ENCODE measurements at places on chromosomes 6 and 20.
A peak's percentile ranks its signal among the peaks of the same experiment; 100 is the strongest.

DNA sequence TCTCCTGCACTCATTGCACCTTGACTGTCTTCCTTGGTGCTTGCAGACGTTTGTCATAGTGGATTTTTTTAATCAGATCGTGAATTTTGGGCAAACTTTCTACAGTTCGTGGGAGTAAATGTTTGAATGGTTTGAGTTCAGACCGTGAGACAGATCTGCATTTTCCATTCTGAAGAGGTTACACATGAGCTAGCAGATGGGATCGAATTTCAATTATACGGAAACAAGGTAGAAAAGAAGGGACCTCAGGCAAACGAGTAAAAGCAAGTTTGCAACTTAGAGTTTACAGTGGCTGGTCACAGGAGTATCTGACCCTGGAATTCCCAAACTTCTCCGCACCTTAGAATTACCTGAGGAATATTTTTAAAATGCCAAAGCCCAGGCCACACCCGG lies 17.2 kb upstream of the NCR2 start:
- no peak for DNase-seq

- no peak for DNase-seq
Measured at GRCh38 chr20:8385247-8385646, 253.2 kb downstream of the PLCB1 start.

DNA sequence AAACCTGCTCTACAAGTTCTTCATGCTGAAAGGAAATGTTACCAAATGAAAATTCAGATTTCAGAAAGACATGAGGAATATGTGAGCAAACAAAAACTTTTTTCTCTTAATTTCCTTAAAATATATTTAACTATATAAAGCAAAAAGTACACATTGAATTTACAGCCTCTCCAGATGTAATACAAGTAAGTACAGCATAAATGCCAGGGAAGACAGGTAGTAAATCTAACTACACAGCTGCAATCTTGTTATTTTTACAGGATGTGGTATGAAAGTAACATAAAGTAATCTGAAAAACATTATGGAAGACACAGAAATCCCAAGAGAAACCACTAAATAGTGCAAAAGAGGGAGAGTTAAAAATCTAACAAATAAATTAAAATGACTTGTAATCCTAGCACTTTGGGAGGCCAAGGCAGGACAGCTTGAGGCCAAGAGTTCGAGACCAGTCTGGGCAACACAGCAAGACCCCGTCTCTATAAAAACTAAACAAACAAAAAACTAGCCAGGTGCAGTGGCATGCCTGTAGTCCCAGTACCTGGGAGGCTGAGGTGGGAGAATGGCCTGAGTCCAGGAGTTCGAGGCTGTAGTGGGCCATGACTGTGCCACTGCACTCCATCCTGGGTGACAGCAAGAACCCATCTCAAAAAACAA lies 50.7 kb downstream of the FAM8A1 start:
- DNase-seq, result no peak

DNA sequence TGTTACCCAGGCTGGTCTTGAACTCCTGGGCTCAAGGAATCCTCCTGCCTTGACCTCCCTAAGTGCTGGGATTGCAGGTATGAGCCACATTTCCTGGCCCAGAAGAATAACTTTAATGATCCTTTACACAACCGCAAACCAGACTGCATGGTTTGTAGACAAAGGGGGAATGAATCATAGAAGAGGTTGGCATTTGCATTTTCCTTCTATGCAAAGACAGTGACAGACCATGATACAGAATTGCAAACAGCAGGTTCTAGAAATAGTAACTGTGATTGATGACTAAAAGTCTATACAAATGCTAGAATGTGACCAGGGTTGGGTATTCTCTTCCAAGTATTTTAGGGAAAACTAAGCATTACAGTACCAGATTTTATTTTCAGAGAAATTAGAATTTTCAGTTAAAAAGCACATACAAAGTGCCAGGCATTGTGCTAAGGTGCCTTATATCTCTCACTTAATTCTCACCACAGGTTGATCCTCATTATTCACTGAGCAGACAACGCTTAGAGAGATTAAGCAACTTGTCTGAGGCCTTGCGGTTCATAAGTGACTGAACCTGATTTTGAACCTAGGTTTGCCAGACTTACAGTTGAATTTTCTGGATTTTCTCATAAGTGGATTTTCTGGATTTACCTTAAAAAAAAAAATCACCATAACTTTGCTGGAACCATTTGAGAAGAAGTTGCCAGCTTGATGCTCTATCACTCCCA lies 146.6 kb downstream of the ZFAND3 start:
- no peak for DNase-seq

GRCh38 chr6:3708540-3708939 lies 43.0 kb downstream of the PXDC1 start:
- DNase-seq, result no peak

DNA sequence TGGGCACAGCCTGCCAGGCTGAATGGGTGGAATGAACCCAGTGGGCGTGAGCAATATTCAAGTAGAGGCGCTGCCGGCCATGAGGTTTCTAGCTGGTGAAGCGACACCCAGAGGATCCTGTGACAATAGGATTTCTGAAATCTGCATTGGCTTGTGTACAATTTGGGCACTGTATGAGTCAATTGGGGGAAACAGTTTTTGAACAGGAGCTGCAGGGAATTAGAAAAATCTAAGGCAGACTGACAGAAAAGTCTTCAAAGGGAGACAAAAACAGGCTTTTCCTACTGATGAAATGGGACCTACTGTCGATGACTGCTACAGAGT lies 148.8 kb upstream of the PROKR2 start:
- no peak for DNase-seq

GRCh38 chr6:169045486-169045885 lies 208.2 kb downstream of the THBS2 start:
- DNase-seq, result no peak

GRCh38 chr6:55141611-55142010 lies 32.7 kb upstream of the HCRTR2 start:
- no peak for DNase-seq

- DNase-seq, result no peak
Measured at GRCh38 chr6:24742216-24742738, 23.3 kb upstream of the C6orf62 start.

GRCh38 chr6:80938131-80938530 lies 814.4 kb downstream of the TENT5A start:
- no peak for DNase-seq

GRCh38 chr6:76230711-76231110 lies 158.2 kb upstream of the IMPG1 start:
- no peak for DNase-seq

- peak; percentile 91 for DNase-seq
Measured at GRCh38 chr6:36666826-36667591, 11.5 kb upstream of the CDKN1A start.

DNA sequence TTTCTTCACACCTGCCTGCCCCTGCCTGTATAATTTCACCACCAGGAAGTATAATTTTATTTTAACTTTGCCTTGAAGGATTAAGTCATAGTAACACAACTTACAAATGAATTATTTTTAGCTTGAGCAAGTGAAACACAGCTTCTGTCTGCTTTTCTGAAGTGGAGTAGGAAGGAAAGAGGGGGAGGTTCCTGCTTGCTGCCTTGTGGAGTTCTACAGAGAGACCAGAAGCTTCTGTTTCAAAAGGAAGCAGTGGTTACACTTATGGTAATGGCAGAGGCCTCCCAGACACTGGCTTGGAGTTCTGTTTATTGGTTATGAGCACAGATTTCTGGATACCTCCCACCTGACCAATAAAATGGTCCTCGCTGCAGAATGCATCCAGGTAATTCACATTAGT lies 159.6 kb downstream of the TMEM200A start:
- no peak for DNase-seq

DNA sequence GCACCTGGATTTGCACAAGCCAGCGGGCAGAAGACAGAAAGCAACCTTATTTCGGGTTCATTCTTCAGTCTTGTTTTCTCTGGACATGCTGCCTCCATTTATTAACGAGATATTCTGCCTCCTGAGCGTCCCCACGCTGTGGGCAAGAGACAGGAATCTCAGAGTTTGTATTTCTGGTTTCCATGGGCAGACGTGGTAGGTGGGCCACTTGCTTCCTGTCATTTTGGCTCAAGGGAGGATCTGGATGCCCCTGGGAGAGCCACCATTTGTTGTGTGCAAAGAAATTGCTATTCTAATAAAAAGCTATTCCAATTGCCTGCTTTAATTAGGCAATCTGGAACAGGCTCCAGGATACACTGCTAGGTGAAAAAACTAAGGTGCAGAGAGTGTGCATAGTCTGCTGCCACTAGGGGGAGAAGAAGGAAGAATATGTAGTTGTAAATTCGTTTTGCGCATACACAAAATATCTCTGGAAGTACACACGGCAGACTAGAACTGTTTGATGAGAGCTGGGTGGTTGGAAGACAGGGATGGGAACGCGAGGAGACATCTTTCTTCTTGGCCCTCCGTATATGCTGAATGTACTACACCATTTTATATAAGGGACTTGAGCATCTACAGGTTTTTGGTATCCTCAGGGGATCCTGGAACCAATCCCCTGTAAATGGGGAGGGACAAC lies 30.1 kb upstream of the SLC16A10 start:
- no peak for DNase-seq

DNA sequence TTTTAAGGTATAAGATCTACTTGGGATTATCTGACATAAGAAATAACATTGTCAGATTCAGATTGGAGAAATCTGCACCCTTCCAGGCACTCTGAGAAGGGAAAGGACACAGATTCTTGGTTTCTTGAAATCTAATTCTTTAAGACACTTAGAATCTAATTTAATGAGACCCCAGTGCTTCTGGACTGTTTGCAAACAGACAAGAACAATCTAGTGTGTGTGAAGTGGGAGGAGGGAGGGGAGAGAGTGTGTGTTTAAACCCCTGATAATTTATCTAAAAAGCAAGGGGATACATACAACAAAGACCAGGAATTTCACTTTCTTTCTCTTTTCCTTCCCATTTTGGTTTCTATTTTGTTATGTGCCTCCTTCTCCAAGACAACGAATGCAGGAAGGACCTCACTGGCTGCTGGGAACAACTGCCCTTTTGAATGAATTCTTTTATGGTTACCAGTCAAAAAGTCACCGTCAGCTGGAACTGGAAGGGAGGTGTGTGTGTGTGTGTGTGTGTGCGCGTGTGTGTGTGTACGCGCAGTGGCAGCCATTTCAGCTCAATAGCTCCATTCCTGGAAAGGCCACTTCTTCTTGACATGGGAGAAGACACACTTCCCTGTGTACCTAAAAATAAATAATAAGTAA lies 129.4 kb downstream of the BCAS1 start:
- peak; percentile 48 for DNase-seq

DNA sequence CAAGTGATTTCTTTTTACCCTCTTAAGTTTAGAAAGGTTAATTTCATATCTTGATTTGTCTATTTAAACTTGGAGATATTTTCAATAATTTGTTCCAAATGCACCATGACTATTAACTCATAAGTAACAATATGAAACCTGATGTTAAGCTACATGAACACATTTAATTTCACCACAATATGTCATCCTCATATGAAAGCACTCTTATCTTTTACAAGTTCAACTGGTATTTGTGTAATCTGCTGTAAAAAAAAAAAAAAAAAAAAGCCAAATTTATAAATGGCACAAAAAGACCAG lies 110.4 kb downstream of the HFE start:
- no peak for DNase-seq

DNA sequence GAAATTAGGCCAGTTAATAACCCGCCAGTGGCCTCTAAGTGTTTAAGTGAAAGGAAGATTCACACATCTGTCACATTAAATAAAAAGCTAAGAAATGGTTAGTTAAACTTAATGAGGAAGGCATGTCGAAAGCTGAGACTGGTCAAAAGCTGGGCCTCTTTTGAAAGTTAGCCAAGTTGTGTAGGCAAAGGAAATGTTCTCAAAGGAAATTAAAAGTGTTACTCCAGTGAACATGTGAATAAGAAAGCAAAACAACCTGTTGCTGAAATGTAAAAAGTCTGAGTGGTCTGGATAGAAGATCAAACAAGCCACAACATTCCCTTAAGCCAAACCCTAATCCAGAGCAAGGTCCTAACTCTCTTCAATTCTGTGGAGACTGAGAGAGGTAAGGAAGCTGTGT lies 10.9 kb upstream of the MTRF1L start:
- DNase-seq, result no peak

GRCh38 chr6:93371756-93372155 lies 47.6 kb downstream of the EPHA7 start:
- DNase-seq, result no peak

All from ureter (tissue), 1 donor.